ENCODE measurements at places on chromosomes 5 and 9.

GRCh38 chr9:137899551-137900360, 22.2 kb downstream of the CACNA1B start:
- no peak for DNase-seq

DNA sequence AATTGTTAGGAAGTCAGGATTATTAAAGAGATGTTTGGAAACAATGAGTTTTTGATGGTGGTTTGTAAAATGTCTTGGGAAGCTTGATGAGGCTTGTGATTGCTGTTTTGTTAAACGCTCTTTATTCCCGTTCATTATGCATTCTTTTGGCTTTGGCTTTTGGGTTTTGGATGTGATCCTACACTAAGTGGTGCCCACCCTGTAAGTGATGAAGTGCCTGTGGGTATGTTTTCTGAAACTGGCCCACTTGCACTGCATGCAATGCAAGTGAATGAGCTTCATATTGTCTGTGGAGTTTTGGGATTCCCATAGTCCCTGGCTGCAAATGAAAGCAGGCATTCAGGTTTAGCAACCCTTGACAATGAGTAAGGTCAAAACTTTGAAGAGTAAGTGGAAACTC, 1035.5 kb upstream of the WWC1 start:
- no peak for DNase-seq

GRCh38 chr5:143025971-143026370, 255.8 kb downstream of the ARHGAP26 start:
- no peak for DNase-seq

- no peak for DNase-seq
Measured at GRCh38 chr5:81401266-81401665, 7.3 kb upstream of the ACOT12 start.

DNA sequence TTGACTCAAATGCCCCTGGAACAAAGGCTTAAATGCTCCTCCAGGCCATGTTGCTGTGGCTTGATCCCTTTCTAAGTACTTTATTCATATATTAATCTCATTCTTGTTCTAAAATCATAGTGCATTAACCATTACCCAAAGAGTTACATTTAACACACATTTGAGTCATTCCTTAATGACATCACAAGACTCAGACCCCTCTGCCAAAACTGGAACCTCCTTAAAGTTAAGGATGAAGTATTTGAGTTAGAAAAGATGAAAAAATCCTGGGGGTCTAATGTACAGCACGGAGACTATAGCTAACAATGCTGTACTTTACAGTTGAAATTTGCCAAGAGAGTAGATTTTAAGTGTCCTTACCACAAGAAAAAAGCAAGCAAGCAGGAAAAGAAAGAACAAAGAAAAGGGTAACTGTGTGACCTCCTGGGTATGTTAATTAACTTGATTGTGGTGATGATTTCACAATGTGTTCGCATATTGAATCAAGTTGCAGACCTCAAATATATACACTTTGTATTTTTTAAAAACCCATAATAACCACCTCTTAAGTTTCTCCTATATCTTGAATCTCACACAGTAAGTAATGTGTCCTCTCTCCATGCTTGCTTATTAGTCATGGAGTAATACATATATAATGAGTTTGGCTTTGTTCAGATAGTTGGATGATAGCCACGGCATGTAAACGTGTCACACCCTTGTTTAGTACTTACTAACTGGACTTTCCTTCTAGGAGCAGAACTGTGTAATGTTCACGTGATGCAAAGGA, 376.9 kb downstream of the SEMA5A start:
- DNase-seq = no peak

- no peak for DNase-seq
Measured at GRCh38 chr5:22611327-22611726, 241.8 kb downstream of the CDH12 start.

DNA sequence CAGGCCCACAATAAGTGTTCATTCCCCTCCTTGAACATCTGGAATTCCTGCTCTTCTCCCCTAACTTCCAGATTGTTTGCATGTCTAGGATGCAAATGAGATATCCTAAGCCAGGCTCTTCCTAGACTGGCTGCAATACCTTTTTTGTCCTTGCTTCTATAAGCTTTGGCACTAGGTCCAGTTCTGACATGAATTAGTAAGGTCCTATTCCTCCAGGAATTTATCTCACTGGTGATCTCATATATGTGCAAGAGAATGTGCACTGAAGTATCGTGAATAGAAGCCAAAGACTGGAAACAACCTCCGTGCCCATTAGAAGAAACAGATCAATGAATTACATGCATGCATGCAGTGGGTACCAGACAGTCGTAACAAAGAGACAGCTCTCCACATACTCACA, 25.2 kb downstream of the DUSP1 start:
- DNase-seq = no peak

GRCh38 chr5:107435061-107435460, 235.7 kb downstream of the EFNA5 start:
- DNase-seq = no peak

GRCh38 chr5:139660923-139661814, 13.0 kb downstream of the CXXC5 start:
- no peak for DNase-seq

DNA sequence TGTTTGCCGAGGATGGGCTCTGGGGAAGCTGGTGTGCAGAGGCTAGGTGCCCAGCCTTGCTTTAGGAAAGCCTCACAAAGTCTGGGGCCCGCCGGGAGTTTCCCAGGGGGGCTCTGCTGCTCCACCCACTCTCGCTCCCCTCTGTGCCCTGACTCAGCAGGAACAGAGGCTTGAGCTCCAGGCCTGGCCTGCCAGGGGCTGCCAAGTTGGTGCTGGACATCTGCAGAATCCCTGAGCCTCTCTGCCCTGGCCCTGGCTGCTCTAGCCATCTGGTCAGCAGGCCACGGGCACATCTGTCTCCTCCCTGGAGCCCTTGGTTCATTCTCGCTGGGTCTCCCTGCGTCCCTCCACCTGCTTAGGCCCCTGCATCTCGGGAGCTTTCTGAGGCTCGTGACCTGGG, 647 bp upstream of the ADAMTSL2 start:
- DNase-seq = no peak

DNA sequence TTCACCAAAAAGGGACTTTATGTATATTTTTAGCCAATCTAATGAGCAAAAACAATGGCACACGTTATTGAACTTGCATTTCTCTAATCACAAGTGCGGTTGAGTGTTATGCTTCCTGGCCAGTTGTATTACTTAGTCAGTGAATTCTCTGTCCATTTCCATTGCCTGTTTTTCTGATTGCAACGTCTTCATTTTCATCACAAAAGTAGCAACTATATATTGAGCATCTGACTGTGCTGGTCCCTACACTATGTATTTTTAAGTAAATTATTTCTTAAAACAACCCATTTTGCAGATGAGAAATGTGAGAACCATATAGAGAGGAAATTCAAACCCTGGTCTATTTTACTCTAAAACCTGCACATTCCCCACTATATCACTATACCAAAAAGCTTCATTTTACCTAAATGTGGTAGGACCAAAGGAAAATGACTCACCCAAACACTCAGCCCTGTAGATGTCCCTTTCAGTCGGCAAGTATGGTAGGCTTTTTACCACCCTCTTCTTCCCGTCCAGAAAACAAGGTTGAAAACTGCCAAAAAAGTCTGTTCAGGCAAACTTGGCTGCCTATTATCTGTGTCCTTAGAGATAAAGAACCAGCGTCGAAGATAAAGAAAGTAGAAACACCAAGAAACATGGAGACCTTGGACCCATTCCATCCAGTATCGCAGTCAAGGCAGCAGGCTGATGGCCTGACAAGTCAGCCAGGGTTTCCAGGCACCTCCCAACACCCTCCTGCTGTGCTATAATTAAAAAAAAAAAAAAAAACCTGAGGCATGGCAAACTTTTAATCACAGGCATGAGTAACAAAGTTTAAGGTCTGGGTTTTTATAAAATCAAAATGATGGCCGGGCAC, 18.8 kb upstream of the FAM13B start:
- no peak for DNase-seq

DNA sequence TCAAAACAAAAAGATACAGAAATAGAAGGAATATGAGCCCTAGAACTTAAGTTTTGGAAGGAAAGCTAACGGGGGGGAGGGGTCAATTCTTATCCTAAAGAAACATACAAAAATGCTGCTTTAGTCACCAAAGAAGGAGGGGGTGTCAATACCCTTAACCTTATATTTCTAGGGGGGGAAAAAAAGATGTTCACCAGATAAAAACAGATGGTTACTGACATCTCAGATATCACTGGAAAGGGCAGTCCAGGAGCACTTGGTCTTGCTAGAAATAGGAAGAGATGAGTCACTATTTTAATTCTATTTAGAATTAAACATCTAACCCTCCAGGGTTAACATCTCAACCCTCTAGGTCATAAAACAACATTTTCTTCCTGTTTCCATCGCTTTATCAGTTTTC, 1.7 kb downstream of the DIAPH1 start:
- no peak for DNase-seq

GRCh38 chr5:138708791-138709190, 44.4 kb upstream of the CTNNA1 start:
- no peak for DNase-seq

DNA sequence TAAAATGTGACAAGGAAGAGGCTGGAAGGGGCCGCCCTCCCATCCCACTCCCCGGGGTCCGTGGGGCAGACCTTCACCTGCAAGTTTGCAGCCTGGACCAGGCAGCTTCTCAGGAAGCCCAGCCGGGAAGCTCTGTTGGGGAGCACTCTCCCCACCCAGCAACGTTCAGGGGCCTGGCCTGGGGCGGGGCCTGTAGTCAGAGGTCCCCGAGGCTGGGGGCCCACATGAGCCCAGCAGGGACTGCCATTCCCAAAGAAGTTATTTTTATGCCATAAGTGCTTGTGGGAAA, 32.7 kb upstream of the NOTCH1 start:
- DNase-seq = no peak

DNA sequence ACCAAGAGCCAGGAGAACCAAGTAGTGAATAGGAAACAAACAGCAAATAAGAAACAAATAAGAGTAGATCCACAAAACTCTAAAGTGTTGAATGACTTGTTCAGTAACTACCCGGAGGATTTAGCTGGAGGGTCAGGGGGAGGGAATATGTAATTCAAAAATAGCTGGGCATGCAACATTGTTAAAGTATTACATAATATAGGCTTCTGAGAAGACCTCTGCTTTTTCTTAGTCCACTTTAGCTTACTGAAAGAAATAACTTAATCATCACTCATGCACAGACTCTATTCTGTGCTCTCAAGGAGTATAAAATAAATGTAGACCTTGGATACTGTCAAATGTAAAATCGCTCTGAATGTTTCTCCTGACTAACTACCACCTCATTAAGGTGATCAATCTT, 183.2 kb upstream of the POU5F2 start:
- DNase-seq = no peak

DNA sequence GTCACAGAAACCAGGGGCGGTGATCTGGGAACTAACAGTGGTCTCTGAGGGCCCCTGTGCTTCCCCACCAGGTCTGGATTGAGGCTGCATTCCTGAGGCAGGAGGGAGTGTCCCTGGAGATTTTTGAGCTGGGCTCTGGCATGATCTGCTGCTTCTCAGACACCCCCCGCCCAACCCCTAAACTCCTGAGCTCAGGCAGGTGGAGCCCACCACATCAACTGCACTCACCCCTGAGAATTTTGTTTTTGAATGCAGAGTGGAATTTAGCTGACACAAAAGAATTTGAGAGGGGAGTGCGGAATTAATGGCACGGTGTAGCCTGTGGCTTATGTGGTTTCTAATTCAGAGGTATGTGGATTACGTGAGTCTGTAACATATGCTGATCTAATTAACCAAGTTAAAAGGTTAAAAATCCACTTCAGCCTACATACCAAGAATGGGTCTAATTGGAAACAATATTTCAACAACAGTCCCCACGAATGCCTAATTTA, 23.9 kb upstream of the CTSL start:
- no peak for DNase-seq

- no peak for DNase-seq
Measured at GRCh38 chr5:61866930-61867329, 439.1 kb upstream of the KIF2A start.
